Cerebellar cortex (tissue), 1 donor: ENCODE measurements at places on chromosomes 2 and 18.

DNA sequence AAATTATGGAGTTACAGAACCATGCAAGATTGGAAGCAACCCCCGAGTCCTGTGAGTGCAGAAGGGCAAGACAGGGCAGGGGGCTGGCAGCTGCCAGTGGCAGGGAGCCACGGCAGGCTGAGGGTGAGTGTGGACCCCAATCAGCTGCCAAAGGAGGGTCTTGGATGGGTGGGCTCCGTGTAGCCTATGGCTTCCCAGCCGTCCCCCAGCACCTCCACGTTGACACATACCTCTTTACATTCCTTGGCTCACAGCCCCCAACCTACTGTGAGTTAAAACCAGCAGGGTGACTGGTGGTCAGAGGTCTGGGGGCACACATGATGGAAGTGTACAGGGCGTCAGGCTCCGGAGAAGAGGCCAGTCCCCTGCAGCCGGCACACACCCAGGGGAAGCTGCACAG is 60.9 kb upstream of the SALL3 start:
- DNase-seq: no peak

DNA sequence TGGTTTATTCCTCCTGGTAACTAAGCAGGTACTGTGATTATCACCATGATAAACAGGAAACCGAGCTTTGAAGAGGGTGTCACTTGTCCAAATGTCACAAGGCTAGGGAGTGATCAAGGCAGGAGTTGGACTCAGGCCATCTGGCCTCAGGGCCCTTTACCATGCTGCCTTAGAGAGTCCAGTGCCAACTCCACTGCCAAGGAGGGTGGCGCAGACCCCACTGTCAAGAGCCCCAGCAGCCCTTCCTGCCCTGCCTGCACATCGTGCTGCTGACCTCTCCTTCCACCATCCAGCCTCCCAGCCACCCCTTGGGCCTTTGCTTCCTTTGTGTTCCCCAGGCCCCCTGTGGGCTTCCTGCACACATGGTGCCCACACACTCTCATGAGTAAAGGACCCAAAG is 48.3 kb downstream of the TNS1 start:
- no peak for DNase-seq

- DNase-seq: no peak
These were observed 3.0 kb upstream of the GLI2 start for GRCh38 chr2:120732506-120733237.

- DNase-seq: peak; percentile 21
These were observed 37.5 kb downstream of the SNED1 start for GRCh38 chr2:241035818-241036396.

- no peak for DNase-seq
These were observed 409.7 kb upstream of the SPRED2 start for GRCh38 chr2:65842104-65842503.

DNA sequence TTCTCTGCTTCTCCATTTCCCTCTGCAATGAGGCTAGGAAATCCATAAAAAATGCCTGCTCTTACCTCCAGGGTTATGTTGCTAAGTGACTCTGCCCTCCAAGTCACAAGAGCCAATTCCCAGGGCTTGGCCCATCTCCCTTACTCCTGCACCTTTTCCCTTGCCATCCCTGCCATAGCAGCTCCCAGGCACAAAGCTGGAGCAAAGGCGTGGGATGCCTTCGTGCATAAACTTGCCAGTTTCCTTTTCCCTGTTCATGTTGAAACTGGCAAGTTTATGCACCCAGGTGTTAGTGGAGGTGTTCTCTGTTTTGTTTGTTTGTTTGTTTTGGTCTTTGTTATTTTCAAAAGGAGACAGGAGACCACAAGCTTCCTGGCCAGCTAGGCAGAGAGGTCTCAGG is 195.1 kb downstream of the ACKR3 start:
- DNase-seq: no peak

GRCh38 chr2:184734338-184734737 is 136.0 kb downstream of the ZNF804A start:
- DNase-seq: no peak

- DNase-seq: no peak
These were observed 60.4 kb downstream of the RHOB start for GRCh38 chr2:20507166-20507692.

DNA sequence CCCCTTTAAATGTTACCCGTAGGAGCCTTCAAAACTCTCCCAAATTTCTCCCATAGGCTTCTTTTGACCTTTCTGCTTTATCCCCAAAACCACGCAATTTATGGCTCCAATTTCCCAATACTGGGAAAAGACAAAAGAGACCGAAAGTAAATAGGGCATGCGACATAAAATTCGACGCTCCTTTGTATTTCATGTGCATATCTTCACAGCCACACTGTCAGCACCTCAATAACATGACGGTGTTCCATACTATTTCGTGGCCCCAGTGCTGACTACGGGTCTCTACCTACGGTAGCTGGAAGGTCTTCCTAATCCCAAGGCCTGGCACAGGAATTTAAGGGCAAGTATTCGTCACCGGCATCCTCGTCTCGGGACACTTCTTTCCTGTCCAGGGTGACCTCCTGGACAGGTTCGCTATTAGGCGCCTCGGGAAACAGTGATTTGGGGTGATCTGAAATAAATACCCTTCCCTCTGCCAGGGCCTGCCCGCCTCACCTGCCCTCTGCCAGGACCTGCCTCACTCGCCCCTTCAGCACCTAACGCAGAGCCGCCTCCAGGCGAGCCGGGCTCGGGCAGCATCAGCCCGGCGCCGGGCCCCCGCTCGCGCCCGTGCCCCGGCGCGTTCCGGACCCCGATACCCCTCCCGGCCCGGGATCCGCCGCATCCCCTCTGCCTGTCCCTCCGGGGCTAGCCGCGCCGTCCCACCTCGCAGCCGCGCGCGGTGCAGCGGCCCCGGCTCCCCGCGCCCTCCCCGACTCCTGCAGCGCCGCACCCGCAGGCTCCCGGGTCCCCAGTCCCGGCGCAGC is 680 bp downstream of the DTNB start:
- DNase-seq: peak; percentile 70

GRCh38 chr2:106160786-106161261 is 33.3 kb downstream of the UXS1 start:
- DNase-seq: no peak

DNA sequence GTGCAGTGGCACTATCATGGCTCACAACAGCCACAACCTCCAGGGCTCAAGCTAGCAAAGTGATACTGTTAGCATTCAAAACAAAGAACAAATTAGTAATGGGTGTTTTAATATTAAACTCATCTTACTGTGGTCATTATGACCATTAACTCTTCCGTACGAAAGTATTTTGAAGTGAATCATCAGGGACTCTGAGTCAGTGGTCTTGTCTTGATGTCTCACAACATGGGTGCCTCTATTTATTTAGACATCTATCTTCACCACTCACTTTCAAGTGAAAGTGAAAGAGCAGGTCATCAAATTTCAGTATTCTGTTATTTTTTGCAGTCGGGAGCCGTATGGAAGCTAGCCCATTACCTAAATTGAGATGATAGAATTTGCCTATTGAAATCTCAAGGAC is 1118.2 kb downstream of the DPP10 start:
- DNase-seq: no peak

GRCh38 chr2:36456227-36457175 is 100.9 kb downstream of the CRIM1 start:
- DNase-seq: peak; percentile 39

- DNase-seq: no peak
These were observed 326.3 kb downstream of the TSN start for GRCh38 chr2:122081751-122082150.

DNA sequence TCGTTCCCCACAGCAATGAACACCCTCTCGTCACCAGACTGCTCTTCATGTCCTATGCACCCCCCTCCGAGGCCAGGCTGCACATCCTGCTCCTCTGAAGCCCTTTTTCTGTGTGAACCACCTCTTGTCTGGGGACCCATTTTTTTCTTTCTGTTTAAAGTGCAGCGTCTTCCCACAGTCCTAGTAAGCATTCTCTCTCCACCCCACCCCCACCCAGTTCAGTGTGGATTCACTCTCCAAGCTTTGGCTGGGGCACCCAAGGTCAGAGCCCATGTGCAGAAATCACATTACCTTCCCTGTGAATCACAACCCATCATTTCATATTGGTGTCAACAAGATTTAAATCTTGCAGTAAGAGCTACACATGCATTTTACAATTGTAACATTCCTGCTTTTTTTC is 26.4 kb upstream of the PKDCC start:
- DNase-seq: no peak

DNA sequence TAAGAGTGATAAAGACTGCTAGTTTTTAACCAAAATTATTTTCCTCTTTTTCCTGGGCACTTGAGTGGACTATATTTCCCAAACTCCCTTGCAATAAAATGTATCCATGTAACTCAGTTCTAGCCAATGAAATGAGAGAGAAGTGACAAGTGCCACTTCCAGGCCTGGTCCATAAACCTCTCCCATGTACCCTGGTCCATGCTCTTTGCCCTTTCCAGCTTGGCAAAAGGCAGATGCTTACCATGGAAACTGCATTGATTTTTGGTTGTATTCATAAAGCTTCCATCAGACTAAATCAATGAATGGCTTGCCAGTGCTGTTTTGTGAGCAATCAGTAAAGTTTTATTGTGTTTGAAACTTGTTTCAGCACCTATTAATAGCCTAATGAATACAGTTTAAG is 229.3 kb downstream of the TNS1 start:
- no peak for DNase-seq

DNA sequence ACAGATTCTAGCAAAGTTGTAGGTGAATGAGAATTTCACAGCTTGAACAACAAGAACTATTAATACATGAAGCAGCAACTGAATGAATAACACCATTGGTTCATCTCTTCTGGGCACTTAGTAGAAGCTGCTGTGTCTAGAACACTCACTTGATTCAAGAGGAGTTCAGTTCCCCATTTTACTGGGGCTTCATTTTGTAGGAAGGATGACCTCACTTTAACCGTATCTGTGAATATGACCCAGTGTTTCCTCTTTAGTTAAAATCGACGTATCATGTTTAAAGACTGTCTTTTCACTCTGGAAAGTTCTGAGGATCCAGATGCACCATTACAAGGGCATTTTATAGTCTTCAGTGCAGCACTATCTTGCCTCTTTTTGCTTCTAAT is 47.8 kb downstream of the LRRTM1 start:
- no peak for DNase-seq

DNA sequence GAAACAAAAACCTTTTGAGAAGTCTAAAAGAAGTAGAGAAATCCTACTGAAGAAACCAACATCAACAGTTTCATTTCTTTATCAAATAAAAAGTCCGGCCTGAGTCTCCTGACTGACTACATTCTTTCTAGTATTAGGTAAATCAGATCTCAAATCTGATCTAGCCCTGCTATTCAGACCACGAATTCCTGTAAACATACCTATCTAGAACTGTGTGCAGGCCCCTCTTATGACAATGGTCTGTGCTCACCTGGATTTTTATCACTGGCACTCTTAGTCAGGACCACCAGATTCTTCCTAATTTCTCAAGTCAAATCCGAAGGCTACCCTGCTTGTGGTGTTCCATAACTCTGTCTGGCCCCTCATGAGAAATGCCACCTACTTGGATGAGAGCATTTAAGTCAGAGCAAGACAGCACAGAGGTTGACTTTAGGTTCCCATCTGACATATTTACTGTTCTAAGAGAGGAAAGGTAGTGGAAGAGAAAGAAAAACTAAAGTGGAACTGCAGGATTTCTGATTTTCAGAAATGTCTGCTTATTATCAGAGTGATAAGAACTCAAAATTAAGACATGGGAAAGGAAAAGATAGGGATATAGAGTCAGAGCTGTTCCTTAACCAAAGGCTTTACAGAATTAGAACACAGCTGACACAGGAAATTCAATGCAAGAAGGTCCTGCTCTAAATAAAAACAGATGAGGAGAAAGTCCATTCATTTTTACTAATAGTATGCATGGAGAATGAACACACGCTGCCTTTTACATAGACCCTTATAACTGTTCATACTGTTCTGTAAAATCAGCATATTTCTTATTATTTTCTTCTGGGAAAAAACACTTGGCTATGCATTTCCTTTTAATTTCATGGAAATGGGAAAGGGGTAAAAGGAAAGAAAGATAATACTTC is 56.5 kb downstream of the SLC8A1 start:
- no peak for DNase-seq

DNA sequence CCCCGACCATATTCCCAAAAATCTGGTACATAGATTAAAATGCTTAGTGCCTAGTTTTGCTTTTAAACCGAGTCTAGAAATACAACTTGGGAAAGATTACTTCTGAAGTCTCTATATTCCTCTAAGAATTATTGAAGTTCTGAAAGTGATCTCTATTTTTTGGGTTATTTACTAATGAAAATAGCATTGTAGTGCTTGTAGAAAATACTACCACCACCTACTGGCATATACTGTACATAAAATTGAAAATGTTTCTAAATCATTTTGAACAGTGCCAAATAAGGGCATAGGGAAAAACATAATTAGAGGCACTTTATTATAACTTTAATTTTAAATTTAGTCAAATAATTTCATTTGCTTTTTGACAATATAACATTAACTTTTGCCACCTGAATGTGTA is 1399.6 kb upstream of the ZEB2 start:
- DNase-seq: no peak

GRCh38 chr2:151544449-151544848 is 134.7 kb downstream of the RIF1 start:
- no peak for DNase-seq

DNA sequence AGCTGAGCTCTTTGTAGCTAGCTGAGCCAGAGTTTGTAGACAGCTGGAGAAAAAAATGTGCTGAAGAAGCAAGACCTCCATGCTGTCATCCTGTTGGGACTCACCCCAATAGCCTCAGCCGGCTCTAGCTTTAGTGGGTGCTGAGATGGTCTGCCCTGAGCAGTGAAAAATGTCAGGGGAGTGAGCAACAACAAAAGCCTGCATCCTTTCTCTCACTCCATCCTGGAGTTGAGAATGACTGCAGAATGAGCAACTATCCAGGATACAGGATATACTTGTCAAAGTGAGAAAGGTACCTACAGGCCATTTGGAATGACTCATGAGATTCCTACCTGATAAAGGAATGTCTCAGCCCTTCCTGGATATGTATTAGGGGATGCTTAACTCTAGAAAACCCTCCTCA is 146.1 kb upstream of the DLX2 start:
- no peak for DNase-seq

DNA sequence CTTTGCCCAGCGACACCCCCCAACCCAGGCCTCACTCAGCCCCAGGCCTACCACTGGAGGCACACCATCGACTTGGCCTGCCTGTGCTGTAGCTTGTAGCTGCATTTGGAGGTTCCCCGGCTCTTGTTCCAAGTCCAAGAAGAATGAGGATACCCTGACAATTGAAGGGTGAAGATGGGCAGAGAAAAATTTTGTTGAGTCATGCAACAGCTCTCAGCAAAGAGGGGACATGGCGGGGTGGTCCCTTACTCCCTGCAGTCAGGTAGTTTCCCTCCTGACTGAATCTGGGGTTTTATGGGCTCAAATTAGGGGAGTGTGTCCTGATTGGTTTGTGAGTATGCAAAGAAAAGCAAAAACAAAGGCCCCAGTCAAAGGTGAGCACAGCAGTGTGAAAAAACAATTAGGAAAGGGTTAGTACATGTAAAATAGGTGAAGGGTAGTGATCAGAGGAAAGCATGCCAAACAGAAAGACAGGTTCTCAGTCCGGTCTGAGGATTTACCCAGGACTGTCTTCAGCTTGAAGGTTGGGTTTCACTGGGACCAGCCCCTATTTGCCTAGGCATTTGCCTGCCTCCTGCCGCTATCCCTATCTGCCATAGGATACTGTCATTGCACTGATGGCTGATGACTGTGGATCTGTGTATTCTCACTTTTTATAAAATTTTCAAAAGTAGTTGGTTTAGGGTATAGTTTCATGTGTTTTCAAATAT is 316.4 kb upstream of the RND3 start:
- DNase-seq: no peak

- DNase-seq: no peak
These were observed 44.7 kb downstream of the ANKRD44 start for GRCh38 chr2:197265924-197266323.
